ENCODE measurements at places on chromosomes 3 and 15.

DNA sequence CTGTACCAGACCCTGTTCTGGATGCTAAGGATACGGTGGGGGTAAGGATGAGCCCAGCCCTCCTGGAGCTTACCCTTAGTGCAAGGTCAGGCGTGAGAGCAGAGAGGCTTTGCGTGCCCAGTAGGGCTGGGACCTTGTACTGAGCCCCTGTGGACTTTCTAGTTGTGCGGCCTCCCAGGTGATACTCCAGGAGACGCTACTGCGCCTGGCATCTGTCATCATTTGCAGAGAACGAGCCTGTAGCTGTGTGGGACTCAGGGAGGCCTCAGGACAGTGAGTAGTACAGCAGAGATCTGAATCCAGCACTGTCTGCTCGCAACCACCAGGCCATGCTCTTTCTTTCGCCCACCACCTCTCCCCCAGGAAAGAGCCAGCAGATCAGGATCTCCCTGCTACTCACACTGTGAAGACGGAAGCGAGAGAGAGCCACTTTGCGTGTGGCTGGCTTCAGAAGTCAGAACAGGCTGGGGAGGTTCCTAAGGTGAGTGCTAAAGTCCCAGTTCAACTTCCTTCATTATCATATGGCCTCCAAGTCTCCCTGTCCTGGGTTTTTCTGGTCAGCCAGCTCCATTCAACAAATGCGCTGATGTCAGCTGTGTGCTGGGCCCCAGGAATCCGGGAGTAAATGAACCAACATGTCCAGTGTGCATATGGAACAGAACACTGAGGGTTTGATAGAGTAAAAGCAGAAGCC lies 38.2 kb upstream of the ITGA11 start:
- no peak for DNase-seq

DNA sequence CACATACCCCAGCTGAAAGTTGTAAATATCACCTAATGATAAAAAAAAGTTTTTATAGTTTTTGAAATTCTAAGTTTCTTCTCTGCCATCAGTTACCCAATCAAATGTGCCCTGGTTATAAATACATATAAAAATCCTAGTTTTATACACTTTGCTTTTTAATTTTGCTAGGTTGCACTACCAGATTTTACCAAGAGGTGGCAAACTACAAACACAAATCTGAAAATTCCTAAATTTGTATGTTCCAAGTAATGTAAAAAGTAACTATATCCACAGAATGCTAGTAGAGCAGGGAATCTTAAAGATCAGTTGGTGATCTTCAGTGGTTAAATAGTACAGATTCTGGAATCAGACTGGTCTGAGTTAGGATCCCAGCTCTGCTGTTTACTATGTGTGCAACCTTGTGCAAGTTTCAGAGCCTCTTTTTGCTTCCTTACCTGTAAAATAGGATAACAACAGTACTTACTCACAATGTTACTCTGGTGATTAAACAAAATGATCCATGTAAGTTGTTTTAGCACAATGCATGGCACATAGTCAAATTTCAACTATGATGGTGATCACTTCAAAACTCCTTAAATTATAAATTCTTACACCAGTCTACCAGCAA lies 11.0 kb downstream of the TRPM7 start:
- peak; percentile 17 for DNase-seq

- DNase-seq, result no peak
Observed at GRCh38 chr3:180320631-180321030, 281.3 kb upstream of the TTC14 start.

DNA sequence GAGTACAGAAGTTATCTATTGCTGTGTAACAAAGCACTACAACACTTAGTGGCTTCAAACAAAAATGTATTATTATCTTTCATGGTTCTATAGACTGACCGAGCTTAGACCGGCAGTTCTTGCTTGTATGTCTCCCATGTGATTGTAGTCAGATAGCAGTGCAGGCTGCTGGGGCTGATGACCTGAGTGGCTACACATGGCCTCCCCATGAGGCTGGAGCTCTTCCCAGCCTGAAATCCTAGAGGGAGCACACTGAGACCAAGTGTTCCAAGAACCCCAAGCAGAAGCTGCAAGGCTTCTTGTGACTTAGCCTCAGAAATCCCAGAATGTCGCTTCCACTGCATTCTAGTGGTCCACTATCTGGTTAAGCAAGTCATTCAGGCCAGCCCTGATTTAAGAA lies 141.2 kb upstream of the TLE3 start:
- DNase-seq, result no peak

DNA sequence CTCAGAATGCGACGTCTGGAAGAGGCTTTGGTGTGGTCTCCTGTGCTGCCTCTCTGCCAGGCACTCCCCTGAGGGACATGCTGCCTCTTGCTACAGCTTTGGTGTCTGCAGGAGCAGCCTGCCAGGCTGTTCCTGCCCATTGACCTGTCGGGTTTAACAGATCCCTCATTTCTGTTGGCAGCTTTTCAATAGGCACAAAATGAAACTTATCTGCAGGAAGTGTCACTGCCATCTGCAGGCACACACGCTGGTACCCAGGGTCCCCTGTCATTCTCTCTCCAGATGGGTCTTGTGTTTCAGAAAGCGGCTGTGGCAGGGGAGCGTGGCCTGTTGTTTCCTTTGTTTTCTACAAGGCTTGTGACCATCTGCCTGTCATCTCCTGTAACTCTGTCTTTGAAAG lies 328.3 kb upstream of the CHRM5 start:
- peak; percentile 74 for DNase-seq

- no peak for DNase-seq
Observed at GRCh38 chr3:146803745-146804144, 198.6 kb upstream of the PLSCR5 start.

DNA sequence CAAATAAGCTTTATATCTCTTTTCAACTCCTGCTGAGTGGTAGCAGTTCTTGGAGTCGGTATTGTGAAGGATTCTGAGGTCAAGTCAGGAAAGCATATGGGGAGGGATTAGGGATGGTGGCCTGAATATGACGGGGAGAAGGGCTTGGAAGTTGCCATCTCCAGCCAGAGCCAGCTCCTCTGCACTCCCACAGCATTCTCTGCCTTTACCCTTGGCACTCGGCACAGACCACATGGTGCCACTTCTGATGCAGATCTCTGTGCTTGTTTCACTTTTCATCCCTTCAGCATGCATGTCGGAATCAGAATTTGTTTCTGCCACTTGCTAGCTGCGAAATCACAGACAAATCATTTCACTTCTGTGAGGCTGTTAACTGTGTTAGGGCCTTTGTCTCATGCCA lies 52.5 kb downstream of the RAB11A start:
- DNase-seq, result no peak

DNA sequence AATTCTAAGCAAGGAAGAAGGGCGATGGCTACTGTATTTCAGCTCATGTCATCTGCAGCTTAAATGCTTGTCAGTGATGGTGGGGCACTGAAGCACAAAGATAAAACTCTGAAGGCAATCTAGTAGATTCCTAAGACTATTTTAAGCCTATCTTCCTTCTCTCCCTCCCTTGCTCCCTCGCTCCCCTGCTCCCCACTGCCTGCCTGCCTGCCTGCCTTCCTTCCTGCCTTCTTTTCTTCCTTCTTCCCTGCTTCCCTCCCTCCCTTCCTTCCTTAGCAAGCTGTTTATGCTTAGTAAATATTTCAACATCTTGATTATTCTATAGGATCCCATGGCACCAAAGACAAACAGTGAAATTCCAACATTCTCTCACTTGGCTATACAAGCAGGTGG lies 99.6 kb downstream of the OXSM start:
- no peak for DNase-seq

DNA sequence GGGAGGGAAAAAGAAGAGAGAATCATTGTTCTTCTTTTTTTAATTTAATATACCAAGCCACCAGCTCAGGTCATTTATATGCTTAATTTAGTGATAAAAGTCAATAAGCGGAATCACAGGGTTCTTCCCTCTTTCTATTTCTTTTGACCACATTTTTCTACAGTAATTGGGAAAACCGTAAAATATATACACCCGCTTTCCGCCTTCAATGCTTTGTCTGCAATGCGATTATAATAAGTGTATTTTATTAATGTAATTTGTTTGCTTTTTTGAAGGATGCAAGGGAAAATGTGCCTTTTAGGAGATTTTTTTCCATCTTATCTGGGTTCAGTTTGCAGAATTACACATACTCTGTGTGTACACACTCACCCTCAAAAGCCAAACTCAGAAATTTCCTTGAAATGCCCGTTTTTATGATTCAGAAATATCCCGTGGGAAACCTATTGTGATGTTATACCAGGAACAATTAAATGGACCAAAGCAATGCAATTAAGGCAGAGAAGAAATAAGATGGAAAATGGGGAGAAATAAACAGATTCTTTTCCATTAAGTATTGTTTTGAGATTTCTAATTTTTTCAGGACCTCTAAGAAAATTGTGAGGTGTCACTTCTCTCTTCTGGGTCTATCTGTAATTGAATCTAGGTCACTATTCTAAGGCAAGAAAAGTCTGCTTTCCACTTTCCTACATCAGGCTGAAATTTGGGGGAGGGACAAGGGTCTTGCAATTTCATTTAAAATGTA lies 8.3 kb downstream of the SOX14 start:
- DNase-seq, result no peak
